ENCODE measurements at places on chromosomes 1 and 21.
A peak's percentile ranks its signal among the peaks of the same experiment; 100 is the strongest.

- no peak for DNase-seq
Observed at GRCh38 chr21:17660862-17661261, 48.2 kb upstream of the BTG3 start.

DNA sequence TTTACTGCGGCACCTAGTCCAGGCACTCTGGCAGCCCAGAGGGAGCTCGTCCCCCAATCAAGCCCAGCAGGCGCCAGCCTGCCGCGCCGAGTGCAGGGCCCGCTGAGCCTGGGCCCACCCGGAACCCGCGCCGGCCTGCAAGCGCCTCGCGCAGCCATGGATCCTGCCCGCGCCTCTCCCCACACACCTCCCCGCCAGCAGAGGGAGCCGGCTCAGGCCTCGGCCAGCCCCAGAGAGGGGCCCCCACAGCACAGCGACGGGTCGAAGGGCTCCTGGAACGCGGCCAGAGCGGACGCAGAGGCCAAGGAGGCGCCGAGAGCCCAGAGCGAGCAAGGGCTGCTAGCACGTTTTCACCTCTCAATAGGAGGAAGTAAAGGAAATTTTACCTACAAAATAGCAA, 767.0 kb downstream of the MRPL39 start:
- DNase-seq, result no peak

DNA sequence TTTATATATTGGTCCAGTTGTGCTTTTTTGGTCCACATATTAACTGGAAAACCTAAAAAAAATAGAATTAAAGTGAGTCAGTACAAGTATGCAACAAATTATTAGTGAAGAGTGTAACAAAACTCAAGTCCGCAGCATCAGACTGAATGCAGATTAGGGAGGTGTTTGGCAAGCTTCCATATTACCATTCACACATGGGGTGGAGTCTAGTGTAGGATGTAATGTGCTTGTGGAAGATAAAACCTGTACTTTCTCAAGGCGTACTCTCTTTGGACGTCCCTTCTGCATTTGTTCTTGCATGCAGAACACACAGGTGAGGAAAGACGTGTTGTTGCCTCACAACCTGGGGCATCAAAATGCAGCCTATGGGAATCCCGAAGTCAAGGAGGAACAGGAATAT, 668.7 kb downstream of the MRPL39 start:
- no peak for DNase-seq

- no peak for DNase-seq
Observed at GRCh38 chr1:94396356-94397010, 21.7 kb upstream of the ABCD3 start.

DNA sequence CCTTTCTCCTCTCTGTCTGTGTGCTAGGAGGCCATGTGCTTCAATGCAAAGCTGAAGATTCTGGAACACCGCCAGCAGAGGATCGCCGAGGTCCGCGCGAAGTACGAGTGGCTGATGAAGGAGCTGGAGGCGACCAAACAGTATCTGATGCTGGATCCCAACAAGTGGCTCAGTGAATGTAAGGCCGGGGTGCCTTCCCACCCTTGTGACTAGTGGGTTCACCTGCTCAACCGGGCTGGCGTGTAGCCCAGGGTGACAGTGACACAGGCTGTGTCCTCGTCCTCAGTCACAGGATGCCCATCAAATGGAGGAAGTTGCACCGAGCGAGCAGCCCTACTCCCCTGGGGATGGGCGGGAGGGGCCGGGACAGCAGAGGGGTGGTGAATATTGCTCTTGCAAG, 544.1 kb downstream of the KIF26B start:
- DNase-seq, result no peak

- DNase-seq, result no peak
Observed at GRCh38 chr1:27616441-27616840, 12.5 kb upstream of the AHDC1 start.

DNA sequence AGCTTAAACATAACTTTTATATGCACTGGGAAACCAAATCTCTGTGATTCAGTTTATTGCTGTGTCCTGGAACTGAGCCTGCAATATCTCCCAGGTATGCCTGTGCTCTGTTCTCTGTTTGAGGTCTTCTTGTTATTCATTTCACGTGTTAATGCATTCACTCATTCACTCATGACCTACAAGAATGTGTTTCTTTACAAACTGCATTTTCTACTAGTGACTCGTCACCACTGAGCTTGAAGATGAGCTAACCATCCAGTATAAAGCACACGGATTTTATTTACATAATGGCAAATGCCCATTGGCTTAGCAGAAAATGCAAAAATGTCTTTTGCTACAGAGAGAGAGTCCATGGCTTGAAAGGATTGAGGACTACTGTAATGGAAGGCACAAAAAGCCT, 75.0 kb upstream of the DUSP10 start:
- peak; percentile 42 for DNase-seq

- DNase-seq, result no peak
Observed at GRCh38 chr1:17181781-17182464, 23.0 kb upstream of the PADI1 start.

DNA sequence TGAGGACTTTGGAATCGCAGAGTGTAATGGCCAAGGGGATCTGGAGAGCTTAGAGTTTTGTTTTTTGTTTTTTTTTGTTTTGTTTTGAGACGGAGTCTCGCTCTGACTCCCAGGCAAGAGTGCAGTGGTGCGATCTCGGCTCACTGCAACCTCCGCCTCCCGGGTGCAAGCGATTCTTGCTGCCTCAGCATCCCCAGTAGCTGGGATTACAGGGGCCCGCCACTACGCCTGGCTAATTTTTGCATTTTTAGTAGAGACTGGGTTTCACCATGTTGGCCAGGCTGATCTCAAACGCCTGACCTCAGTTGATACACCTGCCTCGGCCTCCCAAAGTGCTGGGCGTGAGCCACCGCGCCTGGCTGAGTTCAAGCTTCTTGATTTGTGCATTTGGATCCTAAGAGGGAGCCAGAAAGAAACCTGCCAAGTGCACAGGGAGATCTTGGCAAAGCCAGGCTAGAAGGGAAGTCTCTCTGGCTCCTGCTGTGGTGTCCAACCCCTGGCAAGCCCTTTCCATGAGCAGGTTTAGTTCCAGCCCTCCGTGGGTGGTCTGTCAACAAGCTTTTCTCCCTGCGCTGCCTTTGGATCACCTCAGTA, 852 bp downstream of the FAAH start:
- DNase-seq, result peak; percentile 3

- peak; percentile 83 for DNase-seq
Observed at GRCh38 chr1:206469933-206470691, at the start of gene IKBKE. TSS of gene IKBKE (plus strand) at chr1:206470476. CDS start at chr1:206473228, 2,752 bp downstream.
